ENCODE measurements at places on chromosomes 16 and 17.

DNA sequence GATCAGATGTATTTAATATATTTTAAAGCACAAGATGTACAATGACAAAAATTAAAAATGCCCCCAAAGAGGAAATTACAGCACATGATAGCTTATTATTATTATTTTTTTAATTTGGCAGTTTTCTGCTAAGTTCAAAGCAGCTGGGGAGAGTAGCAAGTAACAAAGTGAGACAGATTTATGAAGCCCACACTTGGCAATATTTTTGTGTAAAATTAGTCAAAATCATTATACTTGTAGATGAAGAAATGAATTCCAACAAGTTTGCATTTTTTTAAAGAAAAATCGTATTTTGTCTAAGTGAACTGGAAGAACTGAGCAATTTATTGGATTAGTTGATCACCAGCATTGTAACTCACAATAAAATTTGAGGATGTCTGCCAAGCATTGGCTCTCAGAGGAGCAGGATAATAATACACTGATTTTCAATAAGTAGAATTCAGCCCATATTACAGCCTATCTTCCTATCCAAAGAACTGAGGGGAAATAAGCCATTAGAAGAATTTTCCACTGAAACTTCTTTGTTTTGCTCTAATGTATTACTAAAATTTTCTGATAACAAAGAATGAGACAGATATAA is 215.6 kb downstream of the MAP2K6 start:
- no peak for DNase-seq

- peak; percentile 3 for DNase-seq
Measured at GRCh38 chr16:88967830-88968588, 9.0 kb downstream of the CBFA2T3 start.

- DNase-seq = no peak
Measured at GRCh38 chr17:48297825-48298224, 132.2 kb downstream of the SKAP1 start.

DNA sequence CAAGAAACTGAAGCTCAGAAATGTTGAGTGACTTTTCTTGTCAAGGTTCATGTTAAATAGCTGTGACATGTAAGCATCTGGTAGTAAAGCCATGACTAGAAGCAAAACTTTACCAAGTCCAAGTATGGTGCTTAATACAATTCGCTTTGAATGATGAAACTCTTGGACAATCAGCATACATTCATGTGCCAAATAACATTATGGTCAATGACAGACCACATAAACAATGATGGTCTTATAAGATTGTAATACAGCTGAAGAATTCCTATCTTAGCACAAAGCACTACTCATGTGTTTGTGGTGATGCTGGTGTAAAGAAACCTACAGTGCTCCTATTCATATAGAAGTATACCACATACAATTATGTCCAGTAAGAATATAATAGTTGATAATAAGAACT is 97.1 kb upstream of the RPRML start:
- DNase-seq = no peak

- no peak for DNase-seq
Measured at GRCh38 chr16:82995924-82996441, 369.2 kb downstream of the CDH13 start.

- DNase-seq = no peak
Measured at GRCh38 chr16:11743308-11744074, 834 bp upstream of the TXNDC11 start.

DNA sequence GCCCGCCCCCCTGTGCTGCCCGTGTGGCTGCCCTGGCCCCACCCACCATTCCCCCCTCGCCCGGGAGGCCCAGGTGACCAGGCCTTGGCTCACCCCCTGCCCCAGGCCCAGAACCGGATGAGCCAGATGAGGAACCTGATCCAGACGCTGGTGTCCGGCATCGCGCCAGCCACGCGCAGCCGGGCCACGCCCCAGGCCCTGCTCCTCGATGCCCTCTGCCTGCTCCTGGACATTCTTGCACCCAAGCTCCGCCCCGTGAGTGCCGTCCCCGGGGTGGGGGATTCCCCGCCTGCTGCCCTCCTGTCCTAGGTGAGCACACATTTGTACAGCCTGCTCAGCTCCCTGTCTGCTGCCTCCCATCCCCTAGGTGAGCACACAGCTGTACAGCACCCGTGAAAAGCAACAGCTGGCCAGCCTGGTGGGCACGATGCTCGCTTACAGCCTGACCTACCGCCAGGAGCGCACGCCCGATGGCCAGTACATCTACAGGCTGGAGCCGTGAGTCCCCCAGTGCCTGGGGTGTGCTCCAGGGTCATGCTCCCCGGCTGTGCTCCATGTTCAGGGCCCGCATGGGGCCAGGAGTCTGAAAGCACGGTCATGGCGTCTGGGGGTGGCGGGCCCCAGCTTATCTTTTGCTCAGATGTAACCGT is 4.8 kb downstream of the GNG13 start:
- DNase-seq = no peak

GRCh38 chr17:61431594-61432311 is 20.5 kb upstream of the TBX4 start:
- DNase-seq = no peak

- DNase-seq = no peak
Measured at GRCh38 chr17:68459037-68459639, 1.8 kb upstream of the WIPI1 start.

DNA sequence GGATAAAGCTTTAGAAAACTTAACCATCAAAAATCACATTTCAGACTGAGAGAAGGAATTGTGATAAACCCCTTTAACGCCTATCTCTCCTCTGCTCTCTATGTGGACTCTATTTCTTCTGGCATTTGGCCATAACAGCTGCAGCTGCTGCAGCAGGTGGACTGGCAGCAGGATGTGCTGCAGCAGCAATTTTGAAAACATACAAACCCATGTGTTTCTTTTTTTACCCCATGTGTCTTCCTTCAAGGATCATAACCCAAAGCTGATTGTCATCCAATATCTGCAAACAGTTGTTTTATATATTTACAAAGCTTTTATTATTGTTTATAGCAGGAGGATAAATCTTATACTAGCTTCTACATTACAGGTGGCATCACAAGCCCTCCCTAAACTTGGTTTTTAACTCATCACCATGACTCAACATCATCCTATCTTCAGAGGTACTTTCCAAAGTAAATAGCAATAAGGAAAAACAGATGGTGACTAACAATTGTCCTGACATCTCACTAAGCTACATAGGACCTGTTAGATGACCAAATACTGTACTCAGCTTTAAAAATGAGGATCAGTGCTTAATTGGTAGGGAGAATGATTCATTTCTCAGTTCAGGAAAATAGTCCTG is 14.5 kb upstream of the KRTAP9-2 start:
- peak; percentile 78 for DNase-seq

DNA sequence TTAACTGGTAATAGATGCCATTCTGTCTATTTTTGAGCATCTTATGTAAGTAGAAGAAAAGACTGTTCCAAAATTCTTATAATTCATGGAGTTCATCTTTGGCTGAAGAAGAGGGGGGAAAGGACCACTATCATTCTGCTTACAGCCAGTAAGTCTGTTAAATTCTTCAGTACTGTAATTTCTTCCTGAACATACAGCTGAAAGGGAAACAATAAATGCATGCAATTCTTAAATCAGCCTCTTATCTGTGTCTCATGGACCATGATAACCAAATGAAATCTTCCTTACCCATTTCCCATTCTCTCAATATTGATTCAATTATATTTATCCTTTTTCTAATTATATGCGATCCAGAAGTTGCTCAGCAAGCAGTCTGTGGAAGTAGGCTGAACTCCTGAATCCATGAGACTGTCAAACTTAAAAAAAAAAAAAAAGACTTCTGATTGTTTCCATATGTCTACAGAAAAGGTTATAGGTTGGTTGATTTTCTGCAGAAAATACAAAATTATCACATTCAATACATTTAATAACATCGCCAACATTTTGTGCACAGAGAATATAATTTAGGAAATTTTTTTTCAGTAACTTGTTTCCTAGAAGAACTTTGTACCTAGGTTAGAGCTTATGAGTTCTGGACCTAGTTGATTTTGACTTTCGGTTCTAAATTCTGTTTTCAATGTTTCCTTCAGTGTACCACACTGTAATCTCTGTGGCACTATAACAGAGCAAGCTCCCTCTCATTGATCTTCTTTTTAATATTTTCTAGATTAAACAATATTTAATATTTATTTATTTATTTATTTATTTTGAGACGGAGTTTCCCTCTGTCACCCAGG is 1.2 kb upstream of the ABCA9 start:
- no peak for DNase-seq

- DNase-seq = no peak
Measured at GRCh38 chr17:71978435-71978834, 142.4 kb upstream of the SOX9 start.

DNA sequence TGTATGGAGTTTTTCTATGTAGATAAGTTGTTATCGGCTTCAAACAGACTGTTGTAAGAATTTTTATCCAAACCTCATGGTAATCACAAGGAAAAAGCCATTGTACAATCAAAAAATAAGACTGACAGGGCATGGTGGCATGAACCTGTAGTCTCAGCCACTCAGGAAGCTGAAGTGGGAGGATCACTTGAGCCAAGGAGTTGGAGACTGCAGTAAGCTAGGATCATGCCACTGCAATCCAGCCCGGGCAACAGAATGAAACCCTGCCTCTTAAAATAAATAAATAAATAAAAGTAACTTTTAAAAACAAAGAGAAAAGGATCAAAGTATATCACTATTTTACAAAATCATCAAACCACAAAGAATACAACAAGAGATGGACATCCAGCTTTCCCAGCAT is 14.4 kb downstream of the OR1A1 start:
- no peak for DNase-seq

- no peak for DNase-seq
Measured at GRCh38 chr16:28136751-28137434, 73.4 kb upstream of the GSG1L start.

DNA sequence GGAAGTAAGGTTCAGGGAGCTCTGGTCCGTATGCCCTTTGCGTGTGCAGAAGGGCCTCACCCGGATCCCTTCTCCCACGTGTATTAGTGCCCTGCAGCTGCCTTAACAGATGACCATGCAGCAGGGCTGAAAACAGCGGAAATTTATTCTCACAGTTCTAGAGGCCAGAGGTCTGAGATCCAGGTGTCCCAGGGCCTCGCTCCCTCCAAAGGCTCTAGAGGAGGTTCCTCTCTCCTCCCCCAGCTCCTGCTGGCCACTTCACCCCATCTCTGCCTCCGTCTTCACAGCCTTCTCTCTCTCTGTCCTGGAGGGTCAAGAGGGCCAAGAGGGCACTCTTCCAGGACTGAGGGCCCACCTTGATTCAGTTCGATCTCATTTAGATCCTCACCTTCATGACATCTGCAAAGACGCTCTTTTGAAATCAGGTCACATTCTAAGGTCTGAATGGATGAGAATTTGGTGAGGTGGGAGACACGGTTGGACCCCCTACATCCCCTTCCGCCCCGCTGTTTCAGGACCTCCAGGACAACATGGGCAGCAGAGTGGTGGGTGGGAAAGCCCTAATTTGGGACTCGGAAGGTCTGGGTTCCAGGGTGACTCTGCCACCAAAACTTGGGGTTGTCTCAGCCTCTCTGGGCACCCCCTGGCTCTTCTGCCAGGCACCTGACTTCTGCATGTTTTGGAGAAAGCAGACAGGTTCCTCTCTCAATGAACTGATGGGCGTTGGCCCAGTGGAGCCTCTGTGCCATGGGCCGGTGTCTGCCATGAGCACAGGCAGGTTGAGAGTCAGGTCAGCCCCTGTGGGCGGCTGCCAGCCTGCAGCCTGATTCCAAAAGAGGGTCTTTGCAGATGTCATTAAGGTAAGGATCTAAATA is 361.2 kb downstream of the SEC14L1 start:
- DNase-seq = no peak
